Thoracic aorta (tissue), 2 donors: ENCODE measurements at places on chromosomes 13 and 19.

GRCh38 chr13:97422118-97423054 lies 11.6 kb upstream of the RAP2A start:
- no peaks in the 10 kb centered on the region for H3K36me3 ChIP-seq
- no peaks in the 10 kb centered on the region for H3K27me3 ChIP-seq
- H3K27ac ChIP-seq = no peak overlapping the region
- peaks cover 25% of the 10 kb centered on the region for H3K4me1 ChIP-seq
- DNase-seq = no peak

GRCh38 chr13:108302279-108302678 lies 32.8 kb downstream of the TNFSF13B start:
- H3K36me3 ChIP-seq = no peaks in the 10 kb centered on the region
- no peak for DNase-seq
- no peak overlapping the region for H3K27ac ChIP-seq
- no peak overlapping the region for H3K4me3 ChIP-seq
- H3K4me1 ChIP-seq = no peaks in the 10 kb centered on the region

DNA sequence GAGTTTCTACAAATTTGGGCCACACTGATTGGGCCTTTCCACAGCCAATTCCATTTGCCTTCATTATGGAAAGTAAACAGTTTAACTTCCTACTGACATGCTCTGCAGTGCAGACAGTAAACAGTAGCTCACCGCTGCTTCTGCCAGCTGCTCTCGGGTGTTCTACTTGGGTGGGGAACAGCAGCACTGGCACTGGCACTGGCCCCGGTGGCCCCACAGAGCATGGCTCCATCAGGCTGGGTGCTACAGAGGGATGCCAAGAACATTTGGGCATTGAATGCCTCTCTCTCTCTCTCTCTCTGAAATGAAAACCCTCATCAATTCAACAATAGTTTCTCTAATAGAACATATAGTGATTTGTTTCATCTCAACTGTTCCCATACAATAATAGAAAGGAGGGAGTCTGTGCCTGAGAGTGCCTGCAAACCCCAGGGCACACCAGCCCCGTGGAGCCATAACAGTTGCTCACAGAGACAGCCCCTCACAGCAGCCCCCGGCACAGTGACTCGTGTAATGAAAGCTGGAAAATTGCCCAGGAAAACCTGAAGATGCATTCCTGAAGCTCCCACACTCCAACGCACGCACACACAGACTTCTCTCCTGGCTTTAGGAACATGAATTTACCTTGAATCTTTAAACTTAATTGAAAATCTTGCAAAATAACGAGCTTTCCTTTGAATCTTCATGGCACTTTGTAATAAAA lies 38.2 kb upstream of the GJB6 start:
- no peaks in the 10 kb centered on the region for H3K36me3 ChIP-seq
- no peaks in the 10 kb centered on the region for H3K4me1 ChIP-seq
- H3K27me3 ChIP-seq = no peaks in the 10 kb centered on the region

DNA sequence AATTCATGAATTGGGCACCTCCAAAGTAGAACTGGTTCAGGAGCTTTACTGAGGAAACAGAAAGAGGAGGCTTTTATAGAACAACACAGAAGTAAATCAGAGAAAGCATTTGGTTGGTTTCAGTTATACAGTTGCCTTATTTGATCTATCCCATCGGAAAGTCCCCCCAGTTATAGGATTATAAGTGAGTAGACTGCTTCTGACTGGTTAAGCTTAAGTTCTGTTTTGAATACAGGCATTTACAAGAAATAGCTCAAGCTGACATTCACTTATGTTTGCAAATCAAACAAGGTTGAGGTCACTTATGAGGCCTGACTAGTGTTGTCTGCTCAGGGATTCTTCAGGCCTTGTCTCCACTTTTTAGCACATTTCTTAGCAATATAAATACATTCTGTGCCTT lies 857.4 kb downstream of the EFNB2 start:
- H3K4me1 ChIP-seq = no peaks in the 10 kb centered on the region
- H3K36me3 ChIP-seq = no peaks in the 10 kb centered on the region
- no peak for DNase-seq
